ENCODE measurements at places on chromosomes 2 and 18.

- DNase-seq, result no peak
Measured at GRCh38 chr18:24497031-24497754, 36.8 kb downstream of the HRH4 start.

GRCh38 chr2:207807516-207807915 is 37.8 kb upstream of the FZD5 start:
- no peak for DNase-seq

- no peak for DNase-seq
Measured at GRCh38 chr2:18957909-18958308, 368.5 kb upstream of the NT5C1B start.

- no peak for DNase-seq
Measured at GRCh38 chr18:31619291-31619690, 27.6 kb downstream of the TTR start.

GRCh38 chr2:37211212-37211611 is 14.9 kb downstream of the CEBPZOS start:
- DNase-seq, result no peak

- no peak for DNase-seq
Measured at GRCh38 chr2:47842846-47843245, 59.9 kb downstream of the MSH6 start.

- DNase-seq, result no peak
Measured at GRCh38 chr2:238434846-238435751, 8.4 kb downstream of the ASB1 start.
